ENCODE measurements at places on chromosomes 6 and 20.

GRCh38 chr6:100378576-100378975, 86.1 kb downstream of the SIM1 start:
- peak; percentile 17 for DNase-seq

GRCh38 chr20:63651942-63652191, 1.4 kb downstream of the STMN3 start:
- DNase-seq = no peak

DNA sequence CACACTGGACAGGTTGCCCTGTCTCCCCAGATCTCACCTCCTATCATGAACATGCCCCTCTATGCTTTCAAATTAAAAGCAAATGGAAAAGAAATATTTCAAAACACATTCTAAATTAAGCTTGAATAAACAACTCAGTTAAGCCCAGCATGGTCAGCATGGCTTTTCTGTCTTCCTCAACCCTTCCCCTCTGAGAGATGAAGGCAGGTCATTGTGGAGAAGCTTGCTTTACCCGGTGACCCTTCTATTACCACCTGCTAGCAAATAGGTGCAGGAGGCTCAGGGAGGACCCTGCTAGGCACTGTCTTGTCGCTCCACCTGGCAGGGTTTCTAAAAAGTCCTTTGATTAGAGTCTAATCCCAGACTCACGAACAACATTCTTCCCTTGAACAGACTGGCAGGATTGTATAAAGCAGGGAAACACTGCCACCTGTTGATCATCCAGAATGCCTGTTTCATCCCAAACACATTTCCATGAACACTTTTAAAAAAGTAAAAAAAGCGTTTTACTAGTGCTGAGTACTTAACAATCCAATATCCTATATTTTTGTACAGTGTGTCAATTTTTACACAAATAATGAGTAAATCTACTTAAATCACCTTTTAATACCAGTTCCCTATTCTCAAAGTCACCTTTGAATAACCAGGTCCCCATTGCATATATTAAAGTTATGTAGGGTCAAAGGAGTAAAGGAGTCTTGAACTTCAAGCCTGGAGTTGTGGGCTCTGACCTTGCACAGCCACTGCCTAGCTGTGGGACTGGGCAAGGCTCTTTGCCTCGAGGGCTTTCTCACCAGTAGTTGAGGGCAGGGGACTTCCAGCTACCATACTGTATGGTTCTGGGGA, 75.5 kb downstream of the GPR6 start:
- peak; percentile 68 for DNase-seq

DNA sequence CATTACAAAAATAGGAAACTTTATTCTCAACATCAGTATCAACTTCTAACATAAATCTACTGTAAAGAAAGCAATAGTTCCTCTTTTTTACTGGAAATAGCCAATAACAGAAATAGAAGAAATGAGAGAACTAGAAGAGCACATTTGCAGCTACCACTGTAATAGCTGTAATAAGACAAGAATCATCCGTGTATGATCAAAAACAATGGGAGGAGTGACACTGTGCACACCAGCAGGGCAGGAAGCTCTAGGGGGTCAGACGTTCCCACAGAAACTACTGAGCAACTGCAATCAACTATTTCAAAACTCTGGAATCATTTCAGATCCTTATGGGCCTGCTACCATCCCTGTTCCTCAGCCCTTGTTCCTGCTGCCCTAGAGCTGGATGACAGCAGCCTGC, 43.7 kb downstream of the NINL start:
- peak; percentile 6 for DNase-seq

DNA sequence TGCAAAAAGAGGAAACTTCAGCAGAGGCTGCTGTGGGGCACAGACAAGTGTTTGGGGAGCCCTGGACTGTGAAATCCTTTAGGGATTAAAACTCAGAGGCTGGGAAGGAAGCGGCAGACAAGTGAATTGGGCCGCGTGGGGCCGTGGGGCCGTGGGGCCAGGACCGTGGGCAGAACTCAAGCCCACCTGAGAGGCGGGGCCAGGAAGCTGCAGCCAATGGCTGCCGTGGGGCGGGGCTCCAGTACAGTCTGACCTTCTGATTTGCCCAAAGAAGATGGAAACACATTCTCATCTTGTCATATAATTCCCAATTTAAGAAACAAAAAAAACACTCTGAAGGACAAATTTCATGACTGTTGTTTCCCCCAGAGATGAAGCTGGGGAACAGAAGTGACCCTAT, 55.4 kb downstream of the ANKRD60 start:
- no peak for DNase-seq

Measured in OCI-M1 (cell line).